ENCODE measurements at places on chromosomes 7 and 10.

DNA sequence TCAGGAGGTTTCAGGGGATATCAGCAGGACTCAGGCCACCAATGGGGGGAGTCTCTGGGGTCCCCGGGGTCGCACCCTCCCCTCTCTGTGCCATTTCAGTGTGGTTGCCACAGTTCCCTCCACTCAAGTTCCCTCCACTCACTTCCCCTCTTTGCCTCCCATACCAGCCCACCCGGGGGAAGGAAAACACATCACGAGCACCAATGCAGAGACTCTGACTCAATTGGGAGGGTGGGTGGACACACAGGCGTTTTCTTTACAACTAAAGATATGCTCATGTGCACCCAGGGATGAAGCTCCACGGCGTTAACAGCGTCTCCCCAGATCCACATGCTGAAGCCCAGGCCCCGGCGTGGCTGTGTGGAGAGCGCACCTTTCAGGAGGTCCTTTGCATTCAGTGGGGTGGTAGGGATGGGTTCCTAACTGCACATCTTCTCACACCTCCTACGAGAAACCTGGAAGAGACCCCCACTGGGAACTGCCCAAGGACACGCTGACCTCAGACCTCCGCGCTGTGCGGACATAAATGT, 254.1 kb downstream of the ZMYND11 start:
- DNase-seq, result no peak

GRCh38 chr10:102229810-102230263, 3.7 kb downstream of the ELOVL3 start:
- peak; percentile 74 for DNase-seq

DNA sequence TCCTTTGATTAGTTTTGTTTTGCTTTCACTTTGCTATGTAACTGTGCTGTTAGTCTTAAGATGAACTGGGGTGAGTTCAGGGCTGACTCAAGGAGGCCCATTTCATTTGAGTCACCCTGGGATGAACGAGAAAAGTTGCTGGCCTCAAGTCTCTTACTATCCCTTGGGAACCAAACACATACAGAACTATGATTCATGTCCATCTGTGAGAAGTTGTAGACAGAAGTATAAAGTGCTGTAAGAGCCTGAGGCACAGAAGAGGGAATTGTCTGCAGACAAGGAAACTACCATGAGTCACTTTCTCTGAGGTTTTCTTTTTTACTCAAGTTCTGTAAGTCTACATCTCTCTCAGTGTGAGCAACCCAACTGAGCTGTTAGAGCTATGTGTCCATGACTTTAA, 179.8 kb upstream of the CSTF2T start:
- no peak for DNase-seq

GRCh38 chr7:36344622-36345021, 45.0 kb upstream of the ANLN start:
- no peak for DNase-seq

DNA sequence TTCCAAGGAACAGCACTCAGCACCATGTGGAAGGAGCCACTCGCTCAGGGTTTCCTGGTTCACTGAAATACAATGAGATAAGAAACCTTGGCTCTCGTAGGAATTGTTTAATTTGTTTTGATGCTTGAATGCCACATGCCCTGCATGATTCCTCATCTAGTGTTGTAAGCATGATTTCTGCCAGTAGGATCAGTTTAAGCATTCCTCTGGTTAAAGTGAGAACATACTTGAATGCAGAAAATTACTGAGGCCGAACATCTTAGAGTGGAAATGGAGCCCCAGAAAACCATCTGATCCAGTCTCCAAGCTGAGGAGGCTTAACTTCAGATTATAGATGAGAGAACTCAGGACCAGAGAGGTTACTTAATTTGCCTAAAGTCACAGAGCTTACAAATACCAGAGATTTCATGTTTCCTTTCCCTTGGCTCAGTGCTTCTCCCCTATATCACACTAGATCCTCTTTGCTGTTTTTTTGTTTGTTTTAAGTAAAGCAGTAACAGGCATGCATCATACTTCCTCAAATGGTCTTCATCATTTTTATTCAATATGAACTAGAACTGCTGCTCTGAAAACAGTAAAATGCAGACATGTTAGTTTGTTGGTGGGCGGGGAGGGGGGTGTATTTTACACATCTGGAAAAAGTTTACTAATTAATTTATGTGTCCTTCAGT, 125.1 kb downstream of the ADAM12 start:
- no peak for DNase-seq

GRCh38 chr10:108358912-108359311, 1194.4 kb upstream of the SORCS1 start:
- no peak for DNase-seq

DNA sequence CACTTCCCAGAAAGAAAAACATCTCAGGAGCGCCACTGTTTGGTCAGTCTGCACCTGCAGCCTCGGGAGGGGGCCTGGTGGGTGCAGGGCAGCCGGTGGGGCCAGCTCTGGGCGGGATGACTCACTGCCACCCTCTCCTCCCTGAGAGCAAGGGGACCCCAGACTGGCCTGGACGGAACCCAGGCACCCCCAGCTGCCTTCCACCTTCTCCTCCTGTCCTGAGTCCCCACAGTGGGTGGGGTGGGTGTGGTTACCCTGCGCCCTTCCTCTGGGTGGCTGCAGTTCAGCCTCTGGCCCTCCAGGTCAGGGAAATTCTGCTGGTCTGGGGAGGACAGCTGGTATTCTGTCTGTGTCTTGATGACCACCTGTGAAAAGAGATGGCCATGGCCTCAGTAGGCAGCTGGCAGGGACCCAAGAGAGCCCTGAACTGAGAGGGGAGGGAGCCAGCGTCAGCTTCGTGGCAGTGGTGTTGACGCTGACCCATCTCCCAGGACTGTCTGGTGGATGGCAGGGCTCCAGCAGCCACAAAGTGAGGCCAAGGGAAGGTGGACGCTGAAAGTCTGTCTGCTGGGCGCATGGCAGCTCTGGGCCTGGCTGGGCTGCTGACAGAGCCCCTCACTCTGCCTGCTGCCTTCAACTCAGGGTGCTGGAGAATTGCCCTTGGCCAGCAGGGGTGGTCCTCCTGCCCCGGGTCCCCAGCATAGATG, 8.9 kb downstream of the CALY start:
- no peak for DNase-seq

- no peak for DNase-seq
Observed at GRCh38 chr10:23016636-23017035, 78.7 kb upstream of the MSRB2 start.

GRCh38 chr10:30812018-30812851, 182.7 kb upstream of the LYZL2 start:
- DNase-seq, result no peak

DNA sequence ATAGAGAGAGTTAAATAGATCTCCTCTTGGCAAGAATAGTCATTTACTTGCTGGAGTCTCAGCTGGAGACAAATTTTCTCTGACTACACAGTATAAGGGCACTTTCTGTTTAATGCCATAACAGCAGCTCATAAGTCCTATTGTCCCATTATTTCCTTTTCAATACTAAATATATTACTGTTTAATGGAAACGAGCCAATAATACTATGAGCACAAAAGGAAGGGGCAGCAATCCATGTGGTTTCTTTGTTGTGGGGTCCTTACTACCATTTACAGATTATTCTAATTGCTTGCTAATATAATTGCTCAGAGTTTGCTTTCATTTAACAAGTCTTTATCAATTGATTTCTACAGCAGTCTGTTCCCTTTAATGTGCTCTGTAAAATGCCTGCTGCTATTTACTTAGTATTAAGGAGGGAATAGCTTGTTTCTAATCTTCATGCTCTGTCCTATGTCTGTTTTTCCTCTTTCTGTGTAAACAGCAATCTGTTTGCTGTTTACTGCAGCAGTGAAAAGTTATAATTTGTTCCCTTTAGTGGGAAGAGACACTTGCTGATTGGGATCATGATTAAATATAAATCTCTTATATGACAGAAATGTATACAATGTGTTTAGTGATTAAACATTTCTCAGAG, 296.2 kb upstream of the SMIM30 start:
- no peak for DNase-seq

DNA sequence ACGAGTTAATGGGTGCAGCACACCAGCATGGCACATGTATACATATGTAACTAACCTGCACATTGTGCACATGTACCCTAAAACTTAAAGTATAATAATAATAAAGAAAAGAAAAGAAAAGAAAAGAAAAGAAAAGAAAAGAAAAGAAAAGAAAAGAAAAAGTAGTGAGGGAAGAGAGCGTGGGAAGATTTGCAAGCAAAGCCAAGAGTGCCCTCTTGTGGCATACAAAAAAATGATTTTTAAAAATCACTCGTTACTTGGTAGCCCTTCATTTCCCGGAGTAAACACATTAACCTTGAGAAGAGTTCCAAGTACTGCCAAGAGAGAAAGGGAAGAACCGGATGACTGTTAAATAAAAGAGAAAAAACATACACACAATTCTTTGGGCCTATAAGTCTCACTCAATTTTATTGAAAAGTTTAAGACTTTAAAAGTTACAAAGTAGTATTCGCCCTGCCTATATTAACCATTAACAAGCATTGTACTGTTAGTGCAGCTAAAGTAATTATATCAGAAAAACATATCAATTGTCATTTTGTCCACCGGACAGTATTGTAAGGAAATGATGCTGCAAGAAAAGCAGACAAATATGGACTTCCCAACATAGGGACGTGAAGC, 6.2 kb upstream of the CH25H start:
- DNase-seq, result no peak

DNA sequence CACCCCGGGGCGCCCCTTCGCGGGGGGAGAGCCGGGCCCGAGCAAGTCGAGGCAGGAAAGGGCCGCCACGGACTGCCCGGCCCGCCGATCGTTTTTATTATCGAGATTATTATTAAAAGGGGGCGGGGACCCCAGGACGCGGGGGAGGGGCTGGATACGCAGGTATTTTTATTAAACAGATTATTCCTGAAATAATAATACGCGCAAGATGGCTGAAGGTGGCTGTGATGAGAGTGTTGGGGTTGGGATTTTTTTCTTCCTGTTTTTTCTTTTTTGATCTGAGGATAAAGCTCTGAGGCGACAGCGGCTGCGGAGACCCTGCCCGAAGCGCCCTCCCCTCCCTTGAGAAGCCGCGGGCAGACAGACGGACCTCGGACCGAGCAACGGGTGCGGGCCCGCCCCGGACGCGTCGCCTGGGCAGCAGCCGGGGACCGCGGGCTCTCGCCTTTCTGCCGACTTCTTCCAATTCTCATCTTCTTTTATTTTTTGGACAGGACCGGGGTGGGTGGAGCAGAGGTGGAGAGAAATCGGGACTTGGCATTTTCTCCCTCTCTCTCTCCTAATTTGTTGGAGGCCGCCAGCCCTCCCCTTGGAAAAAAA, 1.4 kb upstream of the TRIM8 start:
- no peak for DNase-seq

DNA sequence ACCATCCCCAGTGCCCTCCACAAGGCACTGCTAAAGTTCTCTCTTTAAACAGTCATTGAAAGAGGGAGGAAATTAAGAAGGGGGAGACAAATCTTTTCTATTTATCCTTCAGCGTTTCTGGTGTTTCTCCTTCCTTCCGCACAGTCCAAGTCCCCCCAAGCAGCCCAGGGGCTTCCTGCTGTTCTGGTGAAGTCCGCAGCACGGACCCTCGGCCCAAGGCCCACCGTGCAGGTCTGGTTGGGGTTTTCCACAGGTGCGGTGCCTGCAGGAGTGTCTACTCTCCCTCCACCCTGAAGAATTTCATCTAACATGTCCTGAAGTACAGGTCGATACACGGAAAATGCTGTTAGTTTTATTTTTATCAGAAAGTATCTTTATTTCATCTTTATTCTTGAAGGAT, 34.1 kb upstream of the KNDC1 start:
- no peak for DNase-seq

DNA sequence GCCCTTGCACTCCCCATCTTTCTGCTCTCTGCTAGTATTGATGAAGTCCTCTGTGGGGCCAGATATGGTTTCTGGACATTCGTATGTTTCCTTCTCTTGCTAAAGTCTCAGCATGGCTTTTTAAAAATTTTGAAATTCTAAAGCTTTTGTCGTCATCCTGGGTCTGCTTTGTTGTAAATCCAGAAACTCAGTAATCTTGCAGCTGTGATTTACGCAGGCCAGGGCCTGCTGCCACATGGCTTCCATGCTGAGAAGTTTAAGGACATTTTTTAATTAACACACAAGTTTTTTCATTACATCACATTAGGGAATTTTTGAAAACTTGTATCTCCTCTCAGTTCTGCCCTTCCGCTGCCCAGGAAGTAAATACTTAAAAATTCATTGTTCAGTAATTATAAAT, 686.1 kb upstream of the IGFBP3 start:
- DNase-seq, result no peak

- no peak for DNase-seq
Observed at GRCh38 chr7:155333346-155334234, 35.9 kb downstream of the INSIG1 start.

- no peak for DNase-seq
Observed at GRCh38 chr7:100726996-100727761, 6.2 kb upstream of the ZAN start.

DNA sequence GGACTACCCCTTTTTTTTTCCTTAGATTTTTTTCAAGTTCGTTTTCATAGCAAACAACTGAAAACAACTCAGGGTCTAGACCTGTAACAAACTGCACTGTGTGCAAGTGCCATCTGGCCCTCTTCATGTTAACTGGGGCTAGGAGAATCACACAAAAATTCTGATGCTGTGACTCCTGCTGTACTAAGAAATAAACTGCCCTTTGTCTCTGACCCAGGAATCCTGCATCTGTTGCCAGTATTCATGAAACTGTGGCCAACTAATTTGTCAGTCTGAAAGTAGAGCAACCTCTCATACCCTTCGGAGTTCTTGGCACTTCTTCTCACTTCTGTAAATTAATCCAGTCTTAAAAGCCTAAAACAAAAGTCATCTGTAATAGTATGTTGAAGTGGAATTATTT, 218.4 kb upstream of the PCDH15 start:
- no peak for DNase-seq

DNA sequence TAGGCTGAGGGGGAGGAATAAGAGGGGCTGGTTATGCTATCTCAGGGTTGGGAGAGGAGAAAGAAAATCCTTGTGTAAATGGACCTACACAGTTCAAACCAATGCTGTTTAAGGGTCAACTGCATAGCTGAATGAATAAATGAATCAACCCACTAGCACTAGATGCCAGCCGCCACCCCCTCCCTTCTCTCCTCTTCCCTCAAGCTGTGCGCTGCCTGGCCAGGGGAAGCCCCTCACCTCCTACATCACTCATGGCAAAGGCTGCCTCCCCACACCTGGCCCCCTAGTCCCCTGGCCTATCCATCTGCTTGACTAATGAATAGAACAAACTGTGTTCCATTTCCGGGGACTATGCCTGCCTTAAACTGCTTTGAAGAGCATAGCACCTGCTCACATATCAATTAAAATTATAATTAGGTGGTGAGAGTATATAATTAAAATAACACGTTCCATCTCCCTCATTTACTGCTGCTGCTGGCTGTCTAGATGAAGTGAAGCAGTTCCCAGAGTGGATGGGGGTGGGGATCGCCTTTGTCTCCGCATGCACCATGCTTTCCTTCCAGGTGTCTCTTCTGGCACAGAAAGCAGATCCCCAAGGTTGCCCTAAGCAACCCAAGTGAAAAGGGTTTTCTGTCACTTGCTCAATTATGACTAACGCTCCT, 32.6 kb downstream of the GRID1 start:
- DNase-seq, result no peak

DNA sequence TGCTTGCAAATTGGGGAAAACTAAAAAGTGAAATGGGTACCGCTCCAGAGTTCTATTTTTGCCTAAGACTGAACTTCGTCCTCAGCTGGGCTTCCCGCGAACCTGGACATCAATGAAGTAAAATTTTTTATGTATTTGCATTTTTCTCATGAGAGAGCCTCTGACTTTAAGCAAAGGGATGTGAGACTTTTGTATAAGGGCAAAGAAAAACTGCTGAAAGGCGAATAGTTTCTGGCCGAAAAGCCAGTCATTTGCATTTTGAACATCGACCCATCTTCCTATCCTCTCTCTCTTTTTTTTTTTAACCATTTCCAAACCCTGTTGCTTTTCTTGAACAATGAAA, 573 bp downstream of the PMPCB start:
- no peak for DNase-seq
